ENCODE measurements at places on chromosomes 7 and 10.

DNA sequence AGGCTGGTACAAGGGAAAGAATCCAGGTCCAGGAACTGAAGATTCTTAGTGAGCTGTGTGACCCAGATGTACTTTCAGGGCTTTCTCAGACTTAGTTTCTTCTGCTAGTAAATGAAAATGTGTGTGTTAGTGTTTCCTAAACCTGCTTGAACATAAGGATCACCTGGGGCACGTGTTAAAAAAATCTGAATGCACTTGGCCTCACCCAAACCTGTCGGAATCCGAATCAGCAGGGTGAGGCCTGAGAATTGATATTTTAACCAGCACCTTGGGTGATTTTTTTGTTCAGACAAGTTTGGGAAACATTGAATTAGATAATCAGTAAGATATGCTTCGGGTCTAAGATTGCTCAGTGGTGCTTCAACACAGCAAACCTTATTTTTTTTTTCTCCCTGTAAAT lies 59.7 kb downstream of the ZNF365 start:
- no peak for DNase-seq

- DNase-seq = peak; percentile 10
These were observed 89.3 kb upstream of the PRKCQ start for GRCh38 chr10:6669269-6669859.

DNA sequence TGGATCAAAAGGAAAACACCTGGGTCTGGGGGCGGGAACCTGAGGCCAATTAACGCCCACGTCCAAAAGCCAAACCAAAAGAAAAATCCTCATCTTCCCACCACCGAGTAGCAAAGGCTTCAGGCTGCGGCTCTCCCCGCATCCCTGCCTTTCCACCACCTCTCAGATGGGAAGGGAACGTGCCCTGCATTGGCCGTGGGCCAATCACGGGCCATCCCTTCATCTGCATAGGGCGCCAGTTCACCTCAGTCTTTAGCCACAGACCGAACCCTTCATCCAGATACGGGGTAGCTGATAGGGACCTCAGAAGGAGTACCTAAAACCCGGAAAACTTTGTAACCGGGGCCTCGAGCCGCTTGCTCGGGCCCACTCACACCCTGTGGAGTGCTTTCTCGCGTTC lies 626 bp downstream of the PRPF18 start:
- DNase-seq = no peak

- no peak for DNase-seq
These were observed 227.1 kb downstream of the AUTS2 start for GRCh38 chr7:69825113-69825972.
